ENCODE measurements at places on chromosomes 4 and X. TPM values are rescaled to one million over a fixed set of nuclear protein-coding genes. Genes with fewer than 3 reads are reported as not detected.

- no peaks in the 10 kb centered on the region for H3K36me3 ChIP-seq
- H3K27ac ChIP-seq = no peak overlapping the region
Observed at GRCh38 chr4:5198656-5199541, 147.6 kb downstream of the STK32B start.

Gene ABLIM2
- total RNA-seq = 68.3 TPM

Gene GASK1B
- total RNA-seq = 0.39 TPM

Gene SUPT20HL1
- total RNA-seq = not detected

Gene ITIH6
- total RNA-seq = not detected

DNA sequence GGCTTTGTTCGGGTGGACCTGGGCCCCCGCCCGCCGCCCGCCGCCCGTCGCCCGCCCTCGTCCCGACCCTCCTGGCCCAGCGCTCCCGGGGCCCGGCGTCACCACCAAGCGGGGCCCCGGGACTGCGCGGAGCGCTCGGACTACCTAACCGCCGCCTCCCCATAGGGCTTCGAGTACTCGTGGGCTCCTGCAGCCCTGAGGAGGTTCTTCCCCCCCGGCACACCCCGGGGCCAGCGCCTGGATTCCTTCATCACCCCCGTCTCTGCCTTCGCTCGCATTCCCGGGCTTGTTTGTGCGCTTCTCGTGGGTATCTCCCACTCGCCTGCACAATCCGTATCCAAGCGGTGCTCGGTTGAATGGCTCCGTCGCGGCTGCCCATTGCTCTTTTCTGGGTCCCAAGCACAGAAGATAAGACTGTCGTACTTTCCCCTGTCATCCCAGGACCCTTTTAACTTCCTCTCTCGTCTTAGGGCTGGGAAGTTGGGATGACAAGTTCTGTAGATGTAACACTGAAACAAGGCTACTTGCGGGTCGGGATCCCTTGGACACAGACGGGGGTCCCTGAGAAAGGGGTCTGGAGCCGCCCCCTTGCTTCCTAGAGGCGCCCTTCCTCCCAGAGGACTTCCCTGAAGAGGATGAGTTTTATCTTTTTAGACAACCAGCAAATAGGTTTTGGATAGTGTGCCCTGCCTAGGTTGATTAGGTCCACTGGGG, 565 bp downstream of the MOB1B start:
- H3K36me3 ChIP-seq = no peaks in the 10 kb centered on the region
- H3K4me1 ChIP-seq = peaks cover 13% of the 10 kb centered on the region
- peak overlapping the region; percentile 41 for H3K27ac ChIP-seq
- H3K27me3 ChIP-seq = no peaks in the 10 kb centered on the region
- peak overlapping the region; percentile 98 for H3K4me3 ChIP-seq

DNA sequence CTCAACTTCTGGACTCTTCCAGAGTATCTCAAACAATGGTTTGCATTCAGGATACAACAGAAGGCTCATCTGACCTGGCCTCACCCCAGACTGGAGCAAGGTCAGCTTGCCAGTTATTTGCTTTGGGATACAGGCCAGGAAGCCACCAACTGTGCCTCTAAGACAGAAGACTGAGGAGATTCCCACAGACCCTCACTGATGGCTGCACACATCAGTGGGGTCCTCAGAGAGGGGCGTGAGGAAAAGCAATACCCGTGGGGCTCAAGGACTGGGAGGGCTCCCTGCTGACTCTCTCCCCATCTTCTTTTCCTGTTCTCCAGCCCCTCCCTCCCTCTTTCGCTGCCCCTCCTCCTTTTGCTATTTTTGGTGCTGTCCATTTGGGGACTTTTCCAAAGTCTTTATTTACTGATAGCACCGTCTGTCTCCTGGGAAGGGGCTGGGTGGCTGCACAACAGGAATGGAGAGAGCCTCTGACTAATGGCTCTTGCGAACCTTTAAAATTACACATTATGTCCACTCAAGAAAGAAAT, 23.2 kb downstream of the RELL1 start:
- no peak overlapping the region for H3K27ac ChIP-seq
- H3K36me3 ChIP-seq = no peaks in the 10 kb centered on the region
- no peaks in the 10 kb centered on the region for H3K4me1 ChIP-seq

- no peak overlapping the region for H3K4me3 ChIP-seq
- no peak for DNase-seq
- H3K4me1 ChIP-seq = no peaks in the 10 kb centered on the region
- H3K36me3 ChIP-seq = no peaks in the 10 kb centered on the region
- H3K27me3 ChIP-seq = no peaks in the 10 kb centered on the region
Observed at GRCh38 chr4:179607003-179607402, 2164.8 kb upstream of the AGA start.

- no peaks in the 10 kb centered on the region for H3K27me3 ChIP-seq
- no peak overlapping the region for H3K27ac ChIP-seq
- no peak for DNase-seq
- no peaks in the 10 kb centered on the region for H3K4me1 ChIP-seq
Observed at GRCh38 chrX:39984191-39984956, 113.4 kb downstream of the BCOR start.

Gene PAGE5
- total RNA-seq = not detected

- H3K4me3 ChIP-seq = no peak overlapping the region
- H3K4me1 ChIP-seq = no peaks in the 10 kb centered on the region
- no peak overlapping the region for H3K27ac ChIP-seq
- no peak for DNase-seq
- no peaks in the 10 kb centered on the region for H3K36me3 ChIP-seq
- no peaks in the 10 kb centered on the region for H3K27me3 ChIP-seq
Observed at GRCh38 chr4:77465271-77465670, 140.3 kb upstream of the CXCL13 start.

GRCh38 chr4:23839279-23839678, 50.6 kb downstream of the PPARGC1A start:
- no peak overlapping the region for H3K27ac ChIP-seq
- DNase-seq = no peak
- H3K4me1 ChIP-seq = no peaks in the 10 kb centered on the region
- H3K36me3 ChIP-seq = no peaks in the 10 kb centered on the region
- H3K27me3 ChIP-seq = no peaks in the 10 kb centered on the region
- H3K4me3 ChIP-seq = no peak overlapping the region

DNA sequence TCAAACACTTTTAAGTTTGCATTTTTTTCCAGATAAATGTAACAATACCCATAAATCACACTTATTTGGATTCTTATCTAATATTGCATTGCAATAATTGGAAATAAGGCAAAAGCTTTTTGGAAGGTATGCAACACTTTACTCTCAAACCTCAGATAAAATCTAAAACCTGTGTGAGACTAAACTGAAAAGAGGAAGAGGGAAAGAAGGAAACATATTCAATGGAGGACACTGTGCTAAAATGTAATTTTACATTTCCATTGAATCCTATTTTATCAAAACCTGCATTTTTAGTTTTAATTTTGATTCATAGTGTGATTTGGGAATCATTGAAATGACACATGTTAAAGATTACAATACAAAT, 99.4 kb downstream of the HPGD start:
- H3K4me1 ChIP-seq = peaks cover 19% of the 10 kb centered on the region
- no peaks in the 10 kb centered on the region for H3K36me3 ChIP-seq
- no peaks in the 10 kb centered on the region for H3K27me3 ChIP-seq
- H3K27ac ChIP-seq = no peak overlapping the region

Gene PARM1
- 7.8 TPM for total RNA-seq

DNA sequence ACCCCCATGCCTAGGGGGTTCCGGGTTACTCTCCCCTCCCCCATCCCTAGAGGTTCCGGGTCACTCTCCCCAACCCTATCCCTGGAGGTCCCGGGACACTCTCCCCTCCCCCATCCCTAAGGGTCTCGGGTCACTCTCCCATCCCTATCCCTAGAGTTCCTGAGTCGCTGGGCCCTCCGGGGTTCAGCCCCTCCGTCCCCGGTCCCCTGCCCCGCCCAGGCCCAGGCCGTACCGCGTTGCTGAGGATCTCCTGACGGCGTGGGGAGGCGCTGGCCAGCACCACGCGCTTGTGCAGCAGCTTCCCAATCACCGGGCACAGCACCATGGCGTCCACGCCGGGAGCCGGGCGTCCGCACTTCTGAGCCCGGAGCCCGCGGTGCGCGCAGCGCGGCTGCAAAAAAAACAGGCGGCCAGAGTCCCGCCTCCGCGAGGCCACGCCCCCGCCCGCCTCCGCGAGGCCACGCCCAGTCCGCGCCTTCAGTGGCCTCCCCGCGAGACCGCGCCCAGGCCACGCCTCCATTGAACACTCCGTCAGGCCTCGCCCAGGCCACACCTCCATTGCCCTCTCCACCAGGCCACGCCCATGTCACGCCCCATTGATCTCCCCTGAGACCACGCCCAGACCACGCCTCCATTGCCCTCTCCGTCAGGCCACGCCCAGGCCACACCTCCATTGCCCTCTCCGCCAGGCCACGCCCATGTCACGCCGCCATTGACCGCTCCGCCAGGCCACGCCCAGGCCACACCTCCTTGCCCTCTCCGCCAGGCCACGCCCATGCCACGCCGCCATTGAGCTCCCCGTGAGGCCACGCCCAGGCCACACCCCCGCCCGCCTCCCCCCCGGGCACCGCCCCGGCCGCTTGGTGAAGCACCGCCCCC, at the start of gene ASMTL:
TSS of gene ASMTL (minus strand) at position 394 of the 879 bp plus-strand sequence. CDS start at position 325, 69 bp downstream.
- H3K4me3 ChIP-seq = peak within 1 kb of the TSS; percentile 93
- peak within 1 kb of the TSS; percentile 96 for H3K27ac ChIP-seq
- H3K4me1 ChIP-seq = peaks cover 20% of the 10 kb centered on the region
- no peaks in the 10 kb centered on the region for H3K36me3 ChIP-seq
- no peaks in the 10 kb centered on the region for H3K27me3 ChIP-seq

Gene SASH3
- total RNA-seq = 240 TPM

Gene CT45A3
- total RNA-seq = not detected
